Stimulated activated CD4-positive, alpha-beta T cell treated with anti-CD3 and anti-CD28 coated beads, Interleukin-1b, Interleukin-23, amount 100 ng/mL, for 1 hour (primary cell): ENCODE measurements at places on chromosomes 16 and 17.
A peak's percentile ranks its signal among the peaks of the same experiment; 100 is the strongest.

DNA sequence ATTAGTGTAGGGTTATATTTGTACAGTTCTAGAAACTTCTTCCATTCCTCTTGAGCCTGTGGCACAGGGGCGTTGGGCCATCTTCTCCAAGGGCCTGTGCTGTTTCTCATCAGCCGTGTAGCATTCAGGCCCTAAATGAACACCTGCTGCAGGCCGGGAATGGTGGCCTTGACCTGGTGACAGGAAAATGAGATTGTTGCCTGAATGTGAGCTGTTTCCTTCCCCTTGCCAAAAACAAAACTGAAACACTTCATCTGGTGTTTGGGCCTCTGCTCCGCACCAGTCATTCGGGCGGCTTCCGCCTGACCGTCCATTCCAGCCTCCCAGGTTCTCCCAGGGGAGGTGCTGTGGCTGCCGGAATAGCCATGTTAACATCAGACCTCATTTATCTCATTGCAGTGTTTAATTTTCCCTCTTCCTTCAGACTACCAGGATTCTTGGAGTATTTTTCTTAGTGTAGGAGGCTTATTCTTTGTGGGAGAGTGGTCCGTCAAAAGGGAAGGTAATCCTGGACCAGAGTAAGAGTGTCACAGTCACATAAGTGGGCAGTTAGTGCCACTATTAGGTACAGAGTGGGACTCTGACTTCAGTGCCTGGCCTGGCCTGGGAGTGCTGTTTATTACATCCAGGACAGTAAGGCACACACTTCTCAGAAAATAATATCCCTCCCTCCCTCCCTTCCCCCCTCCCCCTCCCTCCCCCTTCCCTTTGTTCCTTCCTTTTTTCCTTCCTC lies 61.9 kb downstream of the WWP2 start:
- no peak for DNase-seq

DNA sequence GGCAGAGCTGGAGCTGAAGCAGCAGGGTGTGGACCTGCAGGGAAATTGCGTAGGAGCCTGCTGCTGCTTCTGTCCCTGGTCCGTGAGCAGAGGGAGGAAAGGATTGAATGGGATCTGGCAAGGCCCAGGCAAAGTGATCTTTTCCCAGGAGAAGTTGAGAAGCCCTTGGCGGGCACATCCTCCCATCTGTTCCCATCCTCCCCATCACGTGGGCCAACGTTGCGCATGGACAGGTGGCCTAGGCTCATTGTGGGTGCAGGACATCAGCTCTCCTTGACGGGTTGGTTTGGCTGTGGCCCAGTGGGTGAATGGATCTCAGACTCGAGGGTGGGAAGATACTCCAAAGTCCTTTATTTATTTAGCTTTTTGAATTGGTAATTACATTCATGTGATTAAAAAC lies 29.4 kb upstream of the POLR3E start:
- DNase-seq, result no peak

DNA sequence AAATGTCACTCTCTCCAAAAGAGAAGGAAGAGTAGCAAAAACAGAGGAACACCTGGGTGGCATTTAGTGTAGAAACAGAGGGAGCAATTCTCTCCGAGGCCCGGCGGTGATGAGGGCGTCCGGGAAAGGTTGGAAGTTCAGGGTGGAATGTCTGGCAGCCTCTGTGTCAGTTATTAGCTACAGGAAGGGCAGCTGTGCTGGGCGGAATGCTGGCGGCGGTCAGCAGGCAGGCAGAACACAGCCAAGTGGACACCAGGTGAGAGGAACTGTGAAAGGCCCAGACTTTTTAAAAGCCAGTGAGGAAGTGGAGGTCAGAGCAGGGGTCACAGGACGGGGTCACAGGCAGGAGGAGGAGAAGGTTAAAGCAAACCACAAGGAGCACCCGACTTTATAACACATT lies 238.1 kb downstream of the NTN1 start:
- DNase-seq, result no peak

GRCh38 chr17:18248300-18248731 lies 10.2 kb downstream of the FLII start:
- peak; percentile 27 for DNase-seq

DNA sequence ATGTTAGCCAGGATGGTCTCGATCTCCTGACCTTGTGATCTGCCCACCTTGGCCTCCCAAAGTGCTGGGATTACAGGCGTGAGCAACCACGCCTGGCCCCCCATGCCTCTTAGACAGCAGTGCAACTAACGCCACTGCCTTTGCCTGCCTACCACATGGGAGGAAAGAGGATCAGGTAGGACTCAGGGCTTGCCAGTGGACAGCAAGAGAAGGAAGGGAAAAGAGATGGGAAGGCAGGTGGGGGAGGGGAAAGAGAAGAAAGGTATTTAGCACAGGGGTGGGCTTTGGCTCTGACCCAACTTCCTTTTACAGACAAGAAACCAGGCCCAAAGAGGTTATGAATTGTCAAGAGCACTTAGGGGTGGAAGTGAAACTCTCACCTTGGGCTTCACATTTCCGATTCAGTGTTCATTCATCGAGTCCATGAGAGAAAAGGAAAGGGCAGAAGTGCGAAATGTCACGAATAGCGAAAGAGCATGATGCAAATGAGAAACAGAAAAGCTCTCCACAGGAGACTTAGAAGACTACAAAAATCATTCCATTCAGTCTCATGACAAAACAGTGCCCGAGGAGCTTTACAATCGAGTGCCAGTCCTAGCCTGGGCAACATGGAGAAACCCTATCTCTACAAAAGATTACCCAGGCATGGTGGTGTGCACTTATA lies 36.4 kb downstream of the CDK5R1 start:
- DNase-seq, result no peak

DNA sequence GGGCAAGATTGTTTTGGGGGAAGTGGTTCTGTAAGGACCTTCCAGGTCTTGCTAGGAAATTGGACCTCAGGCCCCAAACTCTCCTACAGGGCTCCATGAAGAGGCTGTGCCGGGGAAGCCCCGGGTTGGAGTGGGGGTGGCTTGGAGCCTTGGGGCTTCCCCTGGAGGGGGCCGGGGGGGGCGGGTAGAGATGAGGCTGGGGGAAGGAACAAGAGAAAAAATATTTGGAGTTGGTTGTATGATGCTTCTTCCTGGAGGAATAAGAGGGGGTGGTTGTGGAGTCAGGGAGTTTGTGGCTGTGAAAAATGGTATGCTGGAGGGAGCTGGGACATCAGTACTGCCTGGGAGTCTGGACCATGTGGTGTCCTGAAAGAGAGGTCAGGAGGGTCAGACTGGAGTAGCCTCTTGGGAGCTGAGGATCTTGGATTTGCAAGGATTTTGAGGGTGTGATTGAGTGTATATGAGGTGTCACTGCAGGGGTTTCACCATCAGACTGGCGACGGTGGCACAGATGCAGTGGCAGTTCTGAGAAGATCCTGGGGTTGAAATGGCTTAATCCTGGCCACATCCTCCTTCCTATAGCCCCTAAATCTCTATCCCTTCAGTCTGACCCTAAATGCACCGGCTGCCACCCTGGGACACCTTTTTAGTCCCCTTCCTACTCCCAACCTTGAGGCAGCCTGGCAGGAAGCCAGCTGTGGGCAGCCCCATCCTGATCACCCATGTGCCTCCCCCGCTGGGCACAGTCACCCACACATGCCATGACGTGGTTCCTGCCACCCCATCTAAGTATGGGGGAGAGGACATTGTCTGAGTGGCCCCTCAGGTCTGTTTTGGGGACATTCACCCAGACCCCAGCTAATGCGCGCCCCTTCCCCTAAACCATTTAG lies 10.9 kb downstream of the RARA start:
- no peak for DNase-seq

GRCh38 chr16:5336941-5337340 lies 239.3 kb upstream of the EEF2KMT start:
- no peak for DNase-seq

- DNase-seq, result no peak
These were observed 15.4 kb downstream of the PDZD9 start for GRCh38 chr16:21985524-21985923.

GRCh38 chr17:39001703-39002637 lies 34.8 kb upstream of the FBXO47 start:
- no peak for DNase-seq

DNA sequence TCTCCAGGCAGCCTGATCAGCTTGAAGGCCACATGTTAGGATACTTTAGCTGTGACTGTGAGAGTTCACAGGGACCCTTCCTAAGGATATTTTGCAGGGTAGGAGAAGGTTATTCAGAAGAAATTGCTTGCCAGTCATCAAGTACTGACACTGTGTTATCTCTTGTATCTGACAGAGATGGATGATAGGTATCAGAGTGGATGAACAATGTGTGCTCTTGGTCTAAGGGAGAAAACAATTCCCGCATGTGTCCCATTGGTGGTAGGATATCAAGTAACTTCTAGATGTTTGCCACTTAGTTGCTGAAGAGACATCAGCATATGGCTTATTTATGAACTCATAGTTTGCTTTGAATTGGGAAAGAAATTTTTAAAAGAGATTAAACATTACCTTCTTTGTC lies 219.3 kb downstream of the SPECC1 start:
- DNase-seq, result no peak

- no peak for DNase-seq
These were observed 80.3 kb downstream of the PARN start for GRCh38 chr16:14549789-14550153.

DNA sequence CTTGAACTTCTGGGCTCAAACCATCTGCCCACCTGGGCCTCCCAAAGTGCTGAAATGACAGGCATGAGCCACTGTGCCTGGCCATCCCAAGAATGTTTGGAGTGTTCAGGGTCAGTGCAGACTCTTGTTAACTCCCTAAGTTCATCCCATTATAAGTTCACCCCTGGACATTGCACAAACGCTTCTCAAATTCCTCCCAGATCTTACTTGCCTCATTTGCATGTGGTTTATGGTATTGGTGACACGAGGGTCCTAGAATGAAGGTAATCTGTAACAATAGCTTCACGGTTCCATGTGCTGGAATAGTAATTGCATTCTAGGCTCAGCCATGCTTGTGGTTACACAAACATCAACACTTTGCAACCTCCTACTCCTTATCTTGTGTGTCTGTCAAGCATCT lies 5.0 kb upstream of the CCDC42 start:
- DNase-seq, result no peak

DNA sequence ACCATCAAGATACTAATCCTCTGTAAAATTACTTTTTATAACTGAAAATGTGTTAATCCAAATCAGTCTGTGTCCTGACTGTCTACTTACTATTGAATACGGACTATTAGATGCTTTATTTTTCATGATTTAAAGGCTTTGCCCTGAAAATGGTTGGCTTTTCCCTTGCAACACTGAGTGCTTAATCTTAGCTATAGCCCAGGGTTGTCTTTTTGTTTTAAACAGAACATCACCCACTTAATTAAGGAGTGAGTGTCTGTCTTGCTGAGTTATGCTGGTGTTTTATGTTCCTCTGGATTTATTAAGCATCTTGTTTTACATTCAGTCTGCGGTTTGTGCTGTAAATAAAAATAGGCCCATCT lies 11.0 kb downstream of the FTO start:
- no peak for DNase-seq

- no peak for DNase-seq
These were observed 23.6 kb downstream of the ABCA6 start for GRCh38 chr17:69117855-69118784.

- DNase-seq, result peak; percentile 64
These were observed 12.6 kb upstream of the RNF222 start for GRCh38 chr17:8409966-8410882.

DNA sequence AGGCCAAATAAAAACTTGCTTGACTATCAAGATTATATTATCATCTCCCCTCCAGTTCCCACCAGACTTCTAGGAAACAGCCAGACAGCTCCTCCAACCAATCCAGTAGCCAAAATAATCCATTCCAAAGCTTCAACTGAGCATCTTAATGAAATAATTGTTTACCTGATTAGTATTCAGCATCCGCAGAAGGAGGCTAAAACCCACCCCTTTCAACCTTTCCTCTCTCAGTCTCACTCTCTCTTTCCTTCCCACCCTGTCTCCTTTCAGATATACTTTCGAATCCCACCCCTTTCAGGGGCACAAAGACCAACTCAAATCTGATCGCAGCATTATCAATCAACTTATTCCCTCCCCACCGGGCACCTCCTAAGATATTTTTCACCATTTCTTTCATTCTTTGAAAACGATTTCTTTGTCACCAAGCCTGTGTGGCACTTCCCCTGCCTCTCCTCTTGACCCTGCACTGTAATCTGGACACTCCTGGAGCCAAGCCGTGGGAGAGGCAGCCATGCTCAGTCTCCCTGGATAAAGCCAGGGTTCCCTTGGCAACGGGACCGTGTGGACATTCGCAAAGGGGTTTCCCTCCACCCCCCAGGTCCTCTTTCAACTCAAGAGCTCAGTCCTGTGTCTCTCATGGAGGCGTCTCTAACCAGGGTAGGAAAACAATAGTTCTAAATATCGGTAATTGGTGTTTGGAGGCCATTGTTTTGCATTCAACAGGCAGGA lies at the start of gene ANKFN1:
TSS of gene ANKFN1 (plus strand) at position 602 of the 729 bp plus-strand sequence. CDS start 59,193 bp downstream, outside the sequence.
- DNase-seq, result no peak

GRCh38 chr16:85607321-85607765 lies 5.8 kb upstream of the GSE1 start:
- no peak for DNase-seq

DNA sequence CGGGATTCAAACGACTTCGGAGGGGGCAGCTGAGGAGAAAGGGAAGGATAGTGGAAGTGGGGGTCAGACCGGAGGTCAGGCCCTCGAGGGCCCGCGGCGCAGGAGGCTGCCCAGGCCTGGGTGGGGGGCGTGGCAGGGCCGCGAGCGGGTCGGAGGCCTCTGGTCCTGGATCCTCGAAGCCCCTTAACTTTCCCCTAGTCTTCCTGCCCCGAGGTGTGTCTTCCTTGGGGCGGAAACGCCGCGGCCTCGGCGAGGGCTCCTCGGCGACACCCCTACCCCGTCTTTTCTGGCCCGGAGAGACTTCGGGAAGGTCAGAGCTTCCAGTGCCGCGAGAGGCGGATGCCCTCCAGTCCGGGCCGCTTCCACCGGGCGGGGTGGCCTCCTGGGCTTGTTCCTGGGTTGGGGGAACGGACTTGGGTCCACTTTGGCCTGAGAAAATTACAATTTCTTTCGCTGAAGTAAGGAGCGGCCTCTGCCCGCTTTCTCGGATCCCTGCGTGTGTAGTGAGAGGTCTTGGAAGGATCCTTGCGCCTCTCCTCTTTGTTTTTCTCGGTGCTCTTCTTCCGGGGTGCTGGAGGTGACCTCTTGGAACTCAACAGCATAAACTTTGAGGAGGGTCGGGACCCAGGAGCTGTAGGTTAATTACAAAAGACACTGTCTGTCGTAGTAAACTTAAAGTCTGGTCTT lies 491 bp downstream of the IST1 start:
- no peak for DNase-seq

- no peak for DNase-seq
These were observed 212.3 kb downstream of the ZNF423 start for GRCh38 chr16:49643429-49644144.

- DNase-seq, result no peak
These were observed 67.3 kb downstream of the RAI1 start for GRCh38 chr17:17748604-17749003.

- DNase-seq, result no peak
These were observed 229.6 kb upstream of the TNRC6C start for GRCh38 chr17:77728871-77729270.

- no peak for DNase-seq
These were observed 1.7 kb downstream of the KANSL1 start for GRCh38 chr17:46191322-46192188.
